Stimulated activated CD4-positive, alpha-beta T cell treated with anti-CD3 and anti-CD28 coated beads, TNF-alpha, amount 100 ng/mL, for 4 hours (primary cell): ENCODE measurements at places on chromosomes 1 and 21.
A peak's percentile ranks its signal among the peaks of the same experiment; 100 is the strongest.

GRCh38 chr1:42423681-42424080, 32.1 kb downstream of the ZMYND12 start:
- no peak for DNase-seq

DNA sequence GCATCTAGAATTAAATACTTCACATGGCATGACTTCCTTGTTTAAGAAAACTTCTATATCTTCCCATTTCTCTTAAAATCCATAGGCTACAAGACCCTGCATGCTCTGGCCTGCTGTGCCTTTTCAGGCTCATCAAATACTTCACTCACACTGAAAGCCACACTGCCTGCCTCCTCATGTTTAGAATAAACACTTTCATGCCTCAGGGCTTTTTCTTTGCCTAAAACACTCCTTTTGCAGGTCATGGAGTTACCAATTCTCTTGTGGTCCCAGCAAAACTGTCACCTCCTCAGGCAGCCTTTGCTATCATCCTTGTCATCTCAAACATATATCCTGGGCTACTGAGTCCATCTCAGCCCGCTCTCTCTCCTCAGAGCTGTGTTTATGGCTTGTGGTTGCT, 5.5 kb downstream of the SGIP1 start:
- DNase-seq: no peak

DNA sequence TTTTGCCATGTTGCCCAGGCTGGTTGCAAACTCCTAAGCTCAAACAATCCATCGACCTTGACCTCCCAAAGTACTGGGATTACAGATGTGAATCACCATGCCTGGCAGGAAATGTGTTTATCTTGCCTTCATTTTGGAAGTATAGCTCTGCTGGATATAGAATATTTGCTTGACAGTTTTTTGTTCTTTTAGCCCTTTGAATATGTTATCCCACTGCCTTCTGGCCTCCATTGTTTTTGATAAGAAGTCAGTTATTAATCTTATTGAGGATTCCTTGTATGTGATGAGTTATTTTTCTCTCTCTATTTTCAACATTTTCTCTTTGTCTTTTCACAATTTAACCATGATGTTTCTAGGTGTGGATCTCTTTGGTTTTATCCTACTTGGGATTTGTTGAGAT, 112.9 kb upstream of the RAB3GAP2 start:
- no peak for DNase-seq

DNA sequence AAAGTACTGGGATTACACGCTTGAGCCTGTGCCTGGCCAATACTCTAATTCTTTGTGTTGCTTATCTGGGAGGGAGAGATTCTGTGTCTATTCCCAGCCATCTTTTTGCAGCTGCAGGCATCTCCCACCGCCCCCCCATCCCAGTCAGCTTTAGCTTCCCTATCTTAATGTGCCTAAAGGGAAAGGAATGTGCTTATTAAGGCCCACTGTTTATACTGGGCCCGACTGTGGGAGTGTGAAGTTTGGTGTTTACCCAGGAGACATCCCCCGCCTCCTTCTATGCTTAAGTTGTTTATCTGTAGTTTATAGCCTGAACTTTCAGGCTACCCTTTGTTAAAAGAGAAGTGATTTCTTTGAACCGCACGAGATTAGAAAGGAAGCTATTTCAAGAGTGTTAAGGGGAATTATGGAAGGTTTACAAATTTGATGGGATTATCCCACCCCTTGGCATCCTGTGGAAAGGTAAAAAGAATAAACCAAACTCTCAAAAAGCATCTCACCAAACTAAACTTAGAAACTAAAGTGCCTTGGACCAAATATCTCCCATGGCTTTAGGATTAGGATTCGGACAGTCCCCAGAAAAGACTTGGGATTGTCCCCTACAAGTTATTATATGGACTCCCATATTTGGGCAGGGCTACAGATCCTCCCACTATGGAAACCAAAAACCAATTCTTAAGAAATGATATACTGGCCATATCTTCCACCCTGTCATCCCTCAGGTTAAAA, 25.5 kb upstream of the ZNF496 start:
- DNase-seq: no peak

GRCh38 chr21:38027901-38028498, 111.7 kb upstream of the KCNJ6 start:
- DNase-seq: no peak

- no peak for DNase-seq
Measured at GRCh38 chr1:7885513-7886404, 32.9 kb upstream of the UTS2 start.

GRCh38 chr1:179888071-179888470, 6.0 kb downstream of the TOR1AIP1 start:
- no peak for DNase-seq

- DNase-seq: no peak
Measured at GRCh38 chr1:223733898-223734852, 21.8 kb downstream of the CAPN2 start.

DNA sequence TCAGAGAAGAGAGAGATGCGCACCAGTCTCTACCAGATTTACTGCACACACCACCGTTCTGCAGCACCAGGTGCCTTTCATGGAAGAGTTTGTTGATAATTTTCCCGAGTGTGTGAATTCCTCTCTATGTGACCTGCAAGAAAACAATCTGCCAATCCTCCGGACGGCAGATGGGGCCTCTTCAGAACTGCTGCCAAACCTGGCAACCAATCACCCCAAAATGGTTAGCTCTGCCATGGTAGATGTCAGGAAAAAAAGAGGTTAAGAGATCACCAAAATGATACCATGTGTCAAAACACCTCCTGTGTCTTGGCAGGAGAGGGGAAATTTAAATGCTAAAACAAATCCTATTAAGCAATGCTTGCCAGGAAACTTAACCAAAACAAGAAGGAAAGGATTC, 96.5 kb downstream of the DAB1 start:
- DNase-seq: no peak

DNA sequence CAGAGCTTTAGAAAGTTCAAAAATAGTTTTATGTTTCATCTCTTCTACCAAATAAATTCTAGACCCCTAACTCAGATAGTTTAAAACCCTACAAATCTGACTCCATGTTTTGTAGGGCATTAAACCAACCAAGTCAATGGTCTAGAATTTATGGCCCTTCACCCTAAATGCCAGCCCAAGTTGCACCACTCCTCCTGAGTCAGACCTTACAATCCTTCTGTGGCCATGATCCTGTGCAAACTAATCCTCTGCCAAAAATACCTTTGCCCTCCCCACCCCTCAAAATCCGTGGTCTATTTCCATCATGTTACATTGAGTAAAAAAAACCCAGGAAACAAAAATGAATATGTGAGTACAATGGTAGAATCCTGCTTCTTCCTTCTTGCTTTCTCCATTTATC, 179.3 kb downstream of the NR5A2 start:
- no peak for DNase-seq

- no peak for DNase-seq
Measured at GRCh38 chr1:60978421-60979357, 103.7 kb upstream of the NFIA start.

- no peak for DNase-seq
Measured at GRCh38 chr1:111833334-111833733, 77.6 kb downstream of the DDX20 start.

GRCh38 chr21:41674402-41674801, 92.5 kb downstream of the RIPK4 start:
- DNase-seq: no peak

GRCh38 chr21:35294231-35294898, 245.3 kb upstream of the RUNX1 start:
- DNase-seq: no peak

DNA sequence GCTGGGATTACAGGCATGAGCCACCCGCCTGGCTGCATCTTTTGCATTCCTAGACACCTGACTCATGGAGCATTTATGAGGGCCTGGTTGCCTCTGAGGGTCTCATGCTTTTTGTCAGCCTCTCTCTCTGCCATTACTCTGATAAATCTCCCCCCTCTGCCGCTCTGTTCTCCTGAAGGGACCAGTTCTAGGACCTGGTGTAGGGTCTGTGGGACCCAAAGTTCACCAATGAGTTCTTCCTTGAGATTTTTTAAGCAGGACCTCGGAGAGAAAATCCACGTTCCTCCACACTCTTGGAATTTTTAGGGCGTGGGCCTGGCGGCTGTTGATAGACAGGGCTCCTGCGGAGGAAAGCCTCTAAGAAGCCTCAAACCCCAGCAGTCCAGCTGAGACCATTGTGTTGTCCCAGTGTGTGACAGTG, 91.9 kb upstream of the ERRFI1 start:
- DNase-seq: no peak

DNA sequence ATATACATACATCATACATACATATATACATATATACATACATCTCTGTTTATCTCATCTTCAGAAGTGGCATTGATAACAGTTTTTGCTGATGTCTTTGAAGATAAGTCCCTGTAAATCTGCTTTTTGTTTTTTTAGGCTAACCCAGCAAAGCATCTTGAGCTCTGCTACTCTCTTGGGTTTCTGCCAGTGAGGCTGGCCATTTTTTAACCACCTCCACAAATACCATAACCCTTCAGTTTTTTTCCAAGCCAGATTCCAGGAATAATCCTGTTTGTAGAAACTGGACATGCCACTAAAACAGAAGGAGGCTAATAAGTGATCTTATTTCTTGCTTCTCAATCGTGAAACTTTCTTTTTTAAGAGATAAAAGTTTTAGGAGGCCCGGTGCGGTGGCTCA, 21.6 kb downstream of the SDHC start:
- DNase-seq: no peak

- no peak for DNase-seq
Measured at GRCh38 chr21:26761174-26761915, 83.9 kb downstream of the ADAMTS1 start.

DNA sequence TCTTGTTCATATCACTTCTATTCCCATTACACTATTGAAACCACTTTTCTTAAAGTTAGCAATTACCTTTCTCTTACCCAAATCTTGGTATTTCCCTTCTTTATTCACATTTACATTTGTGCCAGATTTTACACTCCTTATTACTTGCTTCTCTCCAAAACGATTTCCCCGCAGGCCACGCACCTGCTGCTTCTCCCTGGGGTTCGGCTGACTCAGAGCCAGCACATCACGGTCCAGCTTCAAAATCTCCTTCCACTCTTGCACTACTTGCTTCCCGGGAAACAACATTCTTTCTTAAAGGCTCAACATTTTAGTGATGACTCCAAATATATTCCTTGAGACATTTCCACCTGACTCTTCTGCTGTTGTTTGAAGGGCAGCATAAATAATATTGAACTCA, 20.7 kb downstream of the LHX9 start:
- no peak for DNase-seq

DNA sequence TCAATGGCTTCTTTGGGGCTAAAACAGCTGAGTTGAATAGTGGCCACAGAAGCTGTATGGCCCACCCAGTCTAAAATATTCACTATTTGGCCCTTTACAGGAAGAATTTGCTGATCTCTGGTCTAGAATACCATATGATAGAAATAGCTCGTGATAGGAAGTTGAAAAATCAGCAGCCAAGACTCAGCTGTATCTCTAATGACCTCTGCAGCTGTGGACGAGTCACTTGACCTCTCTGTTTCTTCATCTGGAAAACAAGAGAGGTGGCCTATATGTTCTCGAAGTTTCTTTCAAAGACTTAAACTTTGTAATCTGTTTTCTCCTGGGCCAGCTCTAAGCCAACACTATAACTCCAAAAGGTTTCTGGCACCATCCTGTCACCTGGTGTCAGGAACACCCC, 129.2 kb downstream of the ZBTB18 start:
- DNase-seq: no peak

- no peak for DNase-seq
Measured at GRCh38 chr21:30104241-30104640, 62.4 kb downstream of the CLDN17 start.

- DNase-seq: no peak
Measured at GRCh38 chr1:228702433-228702832, 32.8 kb upstream of the RHOU start.

- DNase-seq: no peak
Measured at GRCh38 chr1:112836642-112837041, 119.4 kb downstream of the SLC16A1 start.

DNA sequence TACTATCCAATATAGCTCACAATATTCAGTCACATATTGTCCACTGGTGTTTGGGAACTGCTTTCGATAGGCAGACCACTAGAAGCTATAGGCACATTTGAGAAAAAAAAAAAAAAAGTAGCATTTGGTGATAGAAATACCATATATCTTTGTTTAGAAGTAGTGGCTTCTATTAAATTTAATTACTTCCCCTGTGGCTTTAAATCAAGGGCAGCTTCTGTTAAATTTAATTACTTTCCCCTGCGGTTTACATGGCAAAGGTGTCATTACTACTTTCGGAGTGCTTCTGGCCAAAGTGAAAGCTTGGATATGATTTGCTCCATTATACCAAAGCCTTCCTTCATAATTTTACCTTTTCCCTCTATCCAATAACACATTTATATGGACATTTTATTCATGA, 229.9 kb downstream of the TTLL7 start:
- no peak for DNase-seq

DNA sequence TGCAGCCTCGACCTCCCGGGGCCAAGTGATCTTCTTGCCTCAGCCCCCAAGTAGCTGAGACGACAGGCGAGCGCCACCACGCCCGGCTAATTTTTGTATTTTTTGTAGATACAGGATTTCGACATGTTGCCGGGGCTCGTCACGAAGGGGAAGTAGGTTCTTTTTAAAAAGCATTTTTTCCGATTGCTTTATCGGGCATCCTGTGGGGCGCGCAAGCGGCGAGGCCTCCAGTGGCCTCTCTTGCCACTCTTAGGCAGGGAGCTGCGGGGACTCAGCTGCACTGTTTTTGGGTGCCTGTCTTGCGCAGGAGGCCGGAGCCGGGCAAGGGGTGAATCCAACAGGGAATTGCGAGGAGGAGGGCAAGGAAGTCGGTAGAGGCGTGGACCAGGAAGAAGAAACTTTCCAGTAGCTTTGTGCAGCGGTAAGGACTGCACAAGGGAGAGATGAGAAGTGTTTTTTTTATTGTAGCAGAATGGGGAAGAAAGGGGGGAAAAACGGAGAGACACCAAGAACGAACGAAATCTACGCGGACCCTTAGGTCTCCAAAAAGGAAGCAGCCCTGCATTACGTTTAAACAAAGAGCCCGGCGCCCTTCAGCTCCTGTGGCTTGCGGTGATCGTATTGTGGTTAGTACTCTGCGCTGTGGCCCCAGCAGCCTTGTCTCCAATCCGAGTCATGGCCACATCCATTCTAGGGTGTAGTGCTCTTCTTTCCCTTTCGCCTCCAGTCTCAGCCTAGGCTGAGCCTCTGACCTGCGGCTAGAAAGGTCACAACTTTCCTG, 164.8 kb downstream of the PPIAL4G start:
- peak; percentile 13 for DNase-seq
